ENCODE measurements at places on chromosomes 2 and 18. TPM values are rescaled to one million over a fixed set of nuclear protein-coding genes. Genes with fewer than 3 reads are reported as not detected.

Gene LIMS4
- total RNA-seq = 1.2 TPM

Gene LAMA1
- total RNA-seq = 99.8 TPM

Gene KRTCAP3
- total RNA-seq = 26.1 TPM

Gene G6PC2
- total RNA-seq = not detected

Gene BUB1
- 21.2 TPM for total RNA-seq

- no peak for DNase-seq
Measured at GRCh38 chr2:96594282-96594681, 43.8 kb downstream of the KANSL3 start.

DNA sequence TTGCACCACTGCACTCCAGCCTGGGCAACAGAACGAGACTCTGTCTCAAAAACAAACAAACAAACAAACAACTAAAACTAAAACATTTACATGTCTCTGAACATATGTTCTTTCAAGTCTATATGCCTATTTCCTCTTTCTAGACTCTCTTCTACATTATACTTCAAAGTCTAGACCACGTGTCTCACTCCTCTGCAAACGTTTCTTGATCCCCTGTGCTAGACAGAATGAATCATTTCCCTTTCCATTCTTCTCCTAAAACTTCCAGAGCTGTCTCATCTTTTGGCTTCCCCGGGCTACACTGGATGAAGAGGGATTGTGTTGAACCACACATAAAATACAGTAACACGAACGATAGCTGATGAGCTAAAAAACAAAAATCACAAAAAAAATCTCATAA lies 67.1 kb downstream of the BAZ2B start:
- DNase-seq = no peak

DNA sequence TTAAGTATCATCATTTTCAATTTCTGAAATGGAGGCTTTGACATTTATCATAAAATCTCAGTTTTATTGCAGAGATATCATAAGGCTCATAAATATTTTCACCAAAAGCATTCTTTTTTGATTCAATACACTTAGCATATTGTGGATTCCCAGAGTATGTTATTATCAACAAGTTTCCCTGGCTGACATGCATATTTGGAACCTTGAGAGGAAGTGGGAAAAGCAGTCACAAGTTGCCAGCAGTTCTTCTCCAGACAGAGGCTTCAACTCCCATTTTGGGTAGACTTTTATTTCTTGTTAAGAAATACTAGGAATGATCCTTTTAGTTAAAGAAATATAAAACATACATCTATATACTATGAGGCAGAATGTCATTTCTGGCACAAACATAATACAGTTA lies 236.5 kb downstream of the ASXL3 start:
- DNase-seq = no peak

DNA sequence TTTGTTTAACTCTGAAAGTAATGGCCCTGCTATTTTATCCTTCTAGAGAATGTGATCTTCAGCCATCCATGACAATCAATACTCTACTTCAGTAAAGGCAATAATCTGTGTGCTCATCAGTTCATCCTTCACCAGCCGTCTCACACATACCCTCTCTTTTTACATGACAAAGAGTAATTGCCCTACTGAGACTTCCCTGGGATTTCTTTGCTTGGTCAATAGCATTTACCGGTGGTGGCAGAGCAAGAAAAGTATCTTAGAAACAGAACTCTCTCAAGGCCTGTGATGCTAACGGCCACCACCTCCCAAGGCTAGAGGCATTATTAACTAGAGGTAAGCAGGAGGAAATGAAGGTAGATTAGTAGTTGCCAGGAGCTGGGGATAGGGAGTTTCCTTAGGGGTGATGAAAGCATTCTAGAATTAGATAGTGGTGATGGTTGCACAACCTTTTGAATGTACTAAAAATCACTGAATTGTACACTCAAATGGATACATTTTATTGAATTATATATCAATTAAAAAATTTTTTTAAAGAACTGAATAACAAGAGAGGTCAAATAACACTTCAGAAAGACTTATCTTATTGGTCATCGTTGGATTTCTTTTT lies 57.9 kb upstream of the EPC2 start:
- no peak for DNase-seq

DNA sequence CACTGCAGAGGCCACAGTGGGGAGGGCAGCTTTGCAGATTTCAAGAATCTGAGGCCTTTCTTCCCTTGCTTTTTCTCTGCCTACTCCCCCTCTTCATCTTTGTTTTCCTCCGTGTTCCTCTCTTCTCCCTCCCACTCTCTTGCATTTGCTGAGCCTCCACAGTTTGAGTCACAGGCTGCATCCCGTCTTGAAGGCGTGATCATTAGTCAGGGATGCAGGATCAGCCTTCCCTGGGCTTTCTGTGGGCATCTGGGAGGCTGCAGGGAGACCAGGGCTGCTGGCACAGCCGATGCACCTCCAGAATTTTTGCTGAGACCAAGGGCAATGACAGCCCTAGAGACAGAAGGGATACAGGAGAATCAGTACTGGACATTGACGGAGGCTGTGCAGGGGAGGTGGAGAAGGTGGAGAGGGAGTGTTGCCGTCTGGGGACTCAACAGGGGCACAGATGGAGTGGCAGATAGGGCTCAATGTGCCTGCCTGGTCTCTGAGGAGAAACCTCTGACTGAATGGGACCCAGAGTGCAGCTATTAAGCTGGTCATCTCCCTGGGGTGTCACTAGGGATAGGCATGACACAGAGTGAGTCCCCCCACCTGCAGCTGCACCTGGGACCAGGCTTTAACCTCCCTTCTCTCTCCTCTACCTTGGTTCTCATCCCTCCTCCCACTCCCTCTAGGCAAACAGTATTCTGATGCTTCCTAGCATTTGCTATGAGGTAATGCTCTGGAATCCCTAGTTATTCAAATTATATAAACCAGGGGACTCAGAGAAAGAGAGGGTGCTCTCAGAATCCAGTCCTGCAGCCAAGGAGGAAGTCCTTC lies 29.0 kb upstream of the DNAJC27 start:
- DNase-seq = no peak

DNA sequence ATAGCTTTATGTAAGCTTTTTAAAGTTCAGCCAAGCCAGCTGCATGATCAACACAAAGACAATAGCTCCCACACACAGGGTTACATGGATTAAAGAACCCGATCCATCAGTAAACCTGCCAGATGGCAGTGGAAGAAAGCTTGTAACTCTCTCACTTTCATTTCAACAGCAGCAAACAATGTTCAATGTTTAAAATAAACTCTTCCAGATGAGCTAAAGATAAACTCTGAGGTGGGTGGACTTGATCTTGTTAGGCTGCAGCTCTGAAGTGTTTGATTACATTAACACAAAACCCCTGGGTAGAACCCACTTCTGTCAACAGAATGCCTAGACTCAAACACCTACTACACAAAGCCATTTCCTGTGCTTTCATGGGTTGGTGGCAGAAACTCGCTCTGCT lies 13.9 kb downstream of the RDH14 start:
- no peak for DNase-seq

DNA sequence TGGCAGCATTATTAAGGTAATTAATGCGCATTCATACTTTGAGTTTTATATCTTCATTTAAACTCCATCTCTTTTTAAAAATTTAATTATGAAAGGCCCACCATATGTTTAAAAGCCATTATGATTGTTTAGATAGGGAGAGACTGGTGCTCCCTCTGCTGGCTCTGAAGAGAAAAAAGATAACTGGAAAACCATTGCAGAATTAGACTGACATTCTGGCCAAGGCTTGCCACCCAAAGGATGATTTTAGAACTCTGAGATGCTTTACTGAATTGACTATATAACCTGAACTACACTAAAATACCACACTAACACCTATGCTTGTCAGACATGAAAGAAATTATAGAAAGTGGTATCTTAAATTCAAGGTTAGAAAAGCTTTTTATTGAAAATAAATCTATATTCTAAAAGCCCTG lies 127.6 kb upstream of the SPOPL start:
- DNase-seq = no peak

- no peak for DNase-seq
Measured at GRCh38 chr2:82875858-82876257, 1583.2 kb downstream of the SUCLG1 start.

- no peak for DNase-seq
Measured at GRCh38 chr2:99550368-99550767, 60.6 kb upstream of the REV1 start.

Data from mesothelial cell of epicardium (in vitro differentiated cells).